ENCODE measurements at places on chromosomes 4 and X.

DNA sequence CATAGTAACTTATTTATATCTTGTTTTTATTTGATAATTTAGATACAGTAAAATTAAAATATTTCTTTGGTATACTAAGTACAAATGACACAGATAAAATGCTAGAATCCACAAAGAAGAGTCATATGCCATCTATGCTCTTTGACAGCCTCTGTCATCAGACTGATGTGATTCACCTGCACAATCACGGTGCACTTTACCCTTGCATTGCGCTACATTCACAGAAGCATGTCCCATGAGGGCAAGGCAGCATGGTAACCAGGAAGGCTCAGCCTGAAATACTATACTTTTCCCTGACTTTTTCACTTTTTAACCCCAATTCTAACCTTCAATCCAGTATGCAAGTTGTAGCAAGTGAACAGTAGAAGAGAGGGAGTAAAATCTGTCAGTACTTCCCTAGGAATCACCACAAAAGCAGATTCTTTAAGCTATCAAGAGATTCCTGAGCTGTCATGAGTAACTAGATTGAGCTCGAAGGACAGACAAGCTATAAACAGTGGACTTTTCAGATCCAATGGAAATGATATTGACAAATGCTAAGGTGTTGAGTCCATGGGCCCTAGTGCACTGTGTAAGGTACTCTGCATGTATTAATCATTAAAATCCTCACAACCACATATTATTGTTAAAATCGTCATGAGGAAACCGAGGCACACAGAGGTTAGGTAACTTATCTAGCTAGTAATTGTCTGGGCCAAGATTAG is 14.2 kb downstream of the SEC24D start:
- DNase-seq, result no peak

GRCh38 chr4:10577508-10578426 is 106.8 kb downstream of the CLNK start:
- no peak for DNase-seq

- DNase-seq, result no peak
Observed at GRCh38 chr4:159048166-159048886, 54.6 kb upstream of the RAPGEF2 start.

- no peak for DNase-seq
Observed at GRCh38 chr4:64158648-64159326, 250.5 kb downstream of the TECRL start.

DNA sequence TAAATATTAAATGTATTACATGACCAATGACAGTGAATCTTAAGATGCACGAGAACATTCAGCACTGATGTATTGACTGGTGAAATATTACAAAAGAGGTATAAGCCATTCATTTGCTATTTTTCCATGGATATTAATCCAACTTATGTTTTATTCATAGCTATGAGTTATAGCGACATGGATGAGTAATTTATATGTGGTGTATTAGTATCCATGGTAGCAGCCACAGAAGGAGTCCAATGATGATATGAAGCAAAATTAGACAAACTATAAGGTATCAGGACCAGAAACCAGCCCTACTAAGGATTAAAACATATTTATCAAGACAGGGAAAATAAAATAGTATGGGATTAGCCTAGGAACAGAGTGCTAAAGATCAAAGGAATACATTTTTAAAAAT is 50.7 kb downstream of the THAP9 start:
- no peak for DNase-seq

DNA sequence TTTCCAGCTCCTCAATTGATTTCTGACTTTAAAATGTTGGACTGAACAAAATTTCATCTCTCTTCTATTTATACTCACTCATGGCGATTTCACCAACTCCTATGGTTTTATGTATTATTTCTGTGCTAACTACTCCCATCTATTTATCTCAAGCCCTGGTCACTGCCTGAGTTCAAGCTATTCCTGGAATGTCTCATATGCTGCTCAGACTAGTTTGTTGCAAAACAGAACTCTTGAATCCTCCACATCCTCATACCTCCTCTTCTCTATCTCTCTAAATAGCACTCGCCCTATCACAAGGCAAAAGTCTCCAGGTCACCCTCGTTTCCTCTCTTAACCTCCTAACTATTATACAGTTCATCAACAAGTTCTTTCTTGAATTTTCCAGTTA is 19.0 kb upstream of the DDX60 start:
- no peak for DNase-seq

DNA sequence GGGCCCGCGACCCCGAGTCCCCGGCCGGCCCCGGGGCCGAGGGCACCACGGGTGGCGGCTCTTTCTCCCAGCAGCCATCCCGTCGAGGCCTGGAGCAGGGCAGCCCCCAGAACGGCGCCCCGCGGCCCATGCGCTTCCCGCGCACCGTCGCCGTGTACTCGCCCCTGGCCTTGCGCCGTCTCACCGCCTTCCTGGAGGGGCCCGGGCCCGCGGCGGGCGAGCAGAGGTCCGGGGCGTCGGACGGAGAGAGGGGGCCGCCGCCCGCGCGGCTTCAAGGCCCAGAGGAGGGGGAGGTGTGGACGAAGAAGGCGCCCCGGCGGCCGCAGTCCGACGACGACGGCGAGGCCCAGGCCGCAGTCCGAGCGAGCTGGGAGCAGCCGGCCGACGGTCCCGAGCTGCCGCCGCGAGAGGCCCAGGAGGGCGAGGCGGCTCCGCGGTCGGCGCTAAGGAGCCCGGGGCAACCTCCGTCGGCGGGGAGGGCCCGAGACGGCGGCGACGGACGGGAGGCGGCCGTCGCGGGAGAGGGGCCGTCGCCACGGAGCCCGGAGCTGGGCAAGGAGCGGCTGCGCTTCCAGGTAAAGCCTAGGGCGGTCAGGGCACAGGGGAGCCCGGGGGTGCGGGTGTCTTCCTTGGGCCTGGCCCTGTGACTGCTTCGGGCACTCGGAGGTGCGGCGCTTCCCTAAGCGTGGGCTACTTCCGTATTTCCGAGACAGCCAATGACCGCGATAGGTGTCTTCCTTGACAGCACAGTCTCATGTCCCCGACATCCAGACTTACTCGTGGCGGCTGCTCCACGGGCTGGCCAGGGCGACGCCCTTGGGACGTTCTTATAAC is 845 bp downstream of the ZAR1 start:
- no peak for DNase-seq

DNA sequence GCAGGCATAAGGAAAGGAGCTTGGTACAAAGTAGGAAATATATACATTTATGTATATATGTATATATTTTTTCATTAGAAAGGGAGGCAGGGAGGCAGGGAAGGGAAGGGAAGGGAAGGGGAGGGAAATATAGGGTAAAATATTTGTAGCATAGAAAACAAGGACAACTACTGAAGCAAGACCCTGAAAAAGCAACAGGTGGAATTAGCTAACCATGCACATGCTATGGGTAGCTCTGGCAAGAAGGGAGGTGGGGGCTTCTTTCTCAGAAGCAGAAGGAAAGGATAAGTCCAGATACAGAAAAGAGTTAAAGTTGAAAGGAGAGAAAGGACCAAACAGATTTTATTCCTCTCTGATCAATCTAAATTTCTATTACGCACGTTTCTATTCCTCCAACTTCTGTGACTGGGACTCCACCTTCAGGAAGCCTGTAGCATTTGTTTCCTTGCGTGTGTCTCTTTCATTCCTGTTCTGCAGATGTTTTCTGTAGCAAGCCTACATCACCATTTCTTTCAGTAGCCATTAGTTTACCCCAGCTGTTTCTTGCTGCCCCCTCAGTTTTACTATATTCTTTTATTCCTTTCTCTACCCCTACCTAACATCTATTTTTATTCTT is 82.9 kb downstream of the OR13H1 start:
- DNase-seq, result no peak

DNA sequence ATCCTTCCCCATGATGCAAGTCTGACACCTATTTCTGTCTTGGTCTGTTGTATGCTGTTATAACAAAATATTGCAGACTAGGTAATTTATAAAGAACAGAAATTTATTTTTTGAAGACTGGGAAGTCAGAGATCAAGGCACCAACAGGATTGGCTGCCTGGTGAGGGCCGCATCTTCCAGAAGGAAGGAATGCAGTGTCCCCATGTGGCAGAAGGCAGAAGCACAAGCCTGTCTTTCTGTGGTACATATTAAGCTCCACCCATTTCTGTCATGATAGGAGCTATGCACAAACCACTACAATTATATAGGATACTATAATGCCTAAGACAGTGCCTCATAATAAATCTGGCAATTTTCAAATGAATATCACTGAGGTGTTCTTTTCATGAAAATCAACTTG is 502.3 kb upstream of the DIAPH2 start:
- no peak for DNase-seq

DNA sequence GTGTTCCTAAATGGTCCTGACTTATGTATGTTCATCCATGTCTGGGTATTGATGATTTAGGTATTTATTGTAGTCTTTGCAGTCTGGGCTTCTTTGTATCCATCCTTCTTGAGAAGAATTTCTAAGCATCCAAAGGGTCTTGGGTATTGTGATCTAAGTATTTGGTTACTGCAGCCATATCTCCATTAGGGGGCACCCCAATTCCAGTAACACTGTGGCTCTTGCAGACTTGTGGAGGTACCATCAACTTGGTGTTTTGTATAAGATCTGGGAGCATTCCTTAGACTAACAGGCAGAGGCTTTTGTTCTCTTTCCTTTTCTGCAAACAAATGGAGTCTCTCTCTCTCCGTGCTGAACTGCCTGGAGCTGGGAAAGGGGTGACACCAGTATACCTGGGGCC is 113.7 kb upstream of the NEXMIF start:
- DNase-seq, result no peak

- no peak for DNase-seq
Observed at GRCh38 chrX:56797574-56798338, 68.7 kb downstream of the NBDY start.

DNA sequence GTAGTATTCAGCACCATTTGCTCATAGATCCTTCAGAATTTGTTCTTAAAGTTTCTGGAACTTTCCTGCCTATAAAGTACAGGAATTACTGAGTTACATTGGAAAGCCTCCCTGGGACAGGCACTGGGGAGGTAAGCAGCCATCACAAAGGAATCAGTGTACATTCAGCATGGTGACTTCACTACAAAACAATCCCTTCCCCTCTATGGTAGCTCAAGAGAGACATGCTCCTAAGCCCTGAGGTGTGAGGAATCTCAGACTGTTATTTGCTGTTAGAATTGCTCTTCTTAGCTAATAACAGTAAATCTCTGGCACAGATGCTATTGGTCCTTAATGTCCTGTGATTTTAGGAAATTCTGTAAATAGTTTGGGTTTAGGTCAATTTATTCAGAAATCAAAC is 1898.0 kb upstream of the PCDH7 start:
- DNase-seq, result no peak

DNA sequence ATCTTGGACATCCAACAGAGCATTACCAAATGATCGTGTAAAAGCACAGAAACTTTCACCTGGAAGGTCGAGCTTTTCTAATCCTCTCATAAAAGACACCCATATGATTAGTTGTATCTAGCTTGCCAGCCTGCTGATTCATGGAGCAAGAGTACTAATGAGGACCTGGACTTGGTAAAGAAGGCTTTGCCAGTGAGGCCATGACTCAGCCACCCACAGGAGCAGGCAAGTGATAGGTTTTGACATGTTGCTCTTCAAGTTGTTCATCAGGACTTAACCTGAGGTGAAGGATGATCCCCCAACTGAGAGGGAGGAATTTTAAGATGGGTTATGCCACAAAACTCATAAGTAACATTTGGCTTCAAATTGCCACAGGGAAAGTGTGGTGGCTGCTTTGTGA is 24.7 kb upstream of the EPGN start:
- DNase-seq, result no peak

Measured in NCI-H2081 treated with DMSO at 0.1 percent for 48 hours (cell line).